ENCODE measurements at places on chromosomes 5 and 9. TPM values are rescaled to one million over a fixed set of nuclear protein-coding genes. Genes with fewer than 3 reads are reported as not detected.

GRCh38 chr5:137315534-137316345, 183.4 kb downstream of the SPOCK1 start:
- DNase-seq, result no peak

DNA sequence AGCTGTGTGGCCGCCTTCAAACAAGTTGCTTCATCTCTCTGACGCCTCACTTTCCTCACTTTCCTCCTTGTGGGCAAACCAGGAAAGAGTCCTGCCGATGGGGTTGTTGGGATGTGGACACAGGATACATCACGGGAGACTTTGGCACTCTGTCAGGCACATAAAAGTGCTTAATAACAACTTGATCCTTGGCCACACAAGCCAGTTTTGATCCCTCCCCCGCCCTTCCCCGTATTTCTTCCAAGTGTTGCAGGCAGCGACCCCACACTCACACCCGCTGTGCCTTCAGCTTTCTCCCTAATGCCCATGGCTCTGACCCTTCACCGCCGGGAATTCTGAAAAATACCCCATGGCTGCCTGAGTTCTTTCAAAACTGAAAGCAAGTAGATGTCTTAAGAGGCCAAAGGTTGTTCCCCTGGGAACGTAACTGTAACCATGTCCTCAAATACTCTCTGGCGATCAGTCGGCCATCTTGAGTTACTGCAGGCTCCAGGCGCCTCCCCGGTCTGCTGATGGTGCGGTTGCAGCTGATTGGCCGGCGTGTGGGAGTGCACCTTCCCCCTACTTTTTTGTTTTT, 59.8 kb downstream of the ARHGEF37 start:
- DNase-seq, result peak; percentile 90

GRCh38 chr5:139494832-139495231, 12.3 kb upstream of the STING1 start:
- no peak for DNase-seq

ABLIM3 gene
- 48.1 TPM for total RNA-seq

DNA sequence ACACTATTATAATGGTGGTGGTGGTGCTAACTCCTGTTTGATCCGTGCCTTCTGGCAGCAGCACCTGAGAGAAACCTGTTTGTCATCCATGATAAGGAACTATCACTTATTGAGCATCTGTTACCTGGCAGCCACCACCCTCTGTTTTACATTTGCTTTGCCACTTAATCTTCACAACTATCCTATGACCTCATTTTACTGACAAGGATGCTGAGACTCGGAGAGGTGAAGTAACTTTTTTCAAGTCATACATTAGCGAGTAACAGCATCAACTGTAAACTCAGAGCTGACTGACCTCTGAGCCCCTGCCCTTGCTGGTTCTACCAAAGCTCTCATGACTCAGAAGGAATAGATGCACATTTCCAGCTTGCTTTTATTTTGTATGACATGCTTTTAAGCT, 81.1 kb downstream of the EGFLAM start:
- no peak for DNase-seq

ARHGEF37 gene
- 5.3 TPM for total RNA-seq

DNA sequence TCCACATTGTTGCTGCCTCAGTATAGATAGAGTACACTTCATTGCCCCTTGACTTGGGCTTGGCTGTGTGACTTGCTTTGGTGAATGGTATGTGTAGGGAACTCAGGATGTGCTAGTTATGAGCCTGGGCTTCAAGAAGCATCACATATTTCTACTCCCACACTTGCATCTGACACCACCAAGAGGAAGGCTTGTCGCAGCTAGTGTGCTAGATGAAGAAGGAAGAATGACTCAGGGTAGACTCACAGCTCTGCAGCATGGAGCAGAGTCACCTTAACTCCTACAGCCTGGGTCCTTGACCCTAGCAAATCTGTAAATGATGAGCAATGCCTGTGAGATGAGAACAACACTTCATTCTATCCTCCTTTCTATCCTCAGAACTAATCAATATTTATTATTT, 261.8 kb downstream of the ASTN2 start:
- peak; percentile 46 for DNase-seq

AQP7 gene
- total RNA-seq, result 0.26 TPM

GRCh38 chr9:4559261-4560182, 69.3 kb downstream of the SLC1A1 start:
- DNase-seq, result no peak

GRCh38 chr9:38422555-38423260, 1.5 kb downstream of the IGFBPL1 start:
- no peak for DNase-seq

Measured in fibroblast of lung (primary cell).